Urinary bladder (tissue), 4 donors: ENCODE measurements at places on chromosomes 2 and 18.

GRCh38 chr2:99850084-99850710, 292.2 kb downstream of the AFF3 start:
- no peak for DNase-seq

- DNase-seq, result no peak
Measured at GRCh38 chr2:144524118-144525009, 4.4 kb upstream of the ZEB2 start.

GRCh38 chr18:23857756-23858155, 156.8 kb upstream of the TTC39C start:
- no peak for DNase-seq

- DNase-seq, result no peak
Measured at GRCh38 chr2:2940702-2941101, 436.9 kb downstream of the EIPR1 start.

DNA sequence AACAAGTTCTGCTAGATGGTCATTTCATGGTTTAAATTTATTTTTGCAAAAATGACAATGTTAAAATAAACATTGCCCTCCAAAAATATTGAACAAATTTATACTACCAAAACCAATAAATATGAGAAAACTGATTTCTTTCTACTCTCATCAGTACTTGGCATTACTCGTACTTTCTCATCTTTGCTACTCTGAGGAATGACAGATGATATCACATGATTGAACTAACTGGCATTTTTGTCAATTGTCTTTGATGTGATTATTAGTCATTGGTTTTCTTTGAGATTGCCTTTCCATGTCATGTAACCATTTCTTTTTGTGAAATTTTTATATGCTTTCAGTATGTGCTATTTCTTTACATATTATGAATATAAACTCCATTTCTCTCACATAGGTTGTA, 167.0 kb upstream of the ITGA4 start:
- no peak for DNase-seq

DNA sequence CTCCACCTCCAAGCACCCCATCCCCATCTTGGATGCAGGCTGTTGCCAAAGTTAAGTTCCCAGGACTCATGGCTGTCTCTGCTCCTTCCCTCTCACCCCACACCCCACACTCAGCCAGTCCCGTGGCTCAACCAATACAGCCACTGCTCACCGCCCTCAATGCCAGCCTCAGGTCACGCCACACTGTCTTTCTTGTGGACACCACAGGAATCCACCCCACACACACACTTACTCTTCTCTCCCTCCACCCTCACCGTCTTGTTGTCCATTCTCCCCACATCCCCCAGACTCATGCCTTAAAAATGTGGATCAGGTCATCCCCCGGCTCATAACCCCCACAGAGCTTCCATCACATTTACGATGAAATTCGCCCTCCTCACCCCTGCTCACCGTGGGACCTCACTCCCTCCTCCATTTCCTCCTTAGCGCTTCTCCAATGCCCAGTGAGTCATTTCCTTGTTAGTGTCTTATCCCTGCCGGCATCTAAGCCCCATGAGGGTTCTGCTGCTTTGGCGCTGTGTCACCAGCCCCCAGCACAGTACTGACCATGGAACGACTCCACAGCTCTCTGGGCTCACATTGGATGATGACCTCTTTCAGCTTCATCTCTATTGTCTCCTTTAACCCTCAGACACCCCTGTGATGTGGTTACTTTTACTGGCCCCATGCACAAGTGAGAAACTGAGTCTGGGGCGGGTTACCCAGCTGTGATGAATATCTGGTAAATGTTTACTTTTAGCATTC, 13.8 kb downstream of the MLPH start:
- no peak for DNase-seq

DNA sequence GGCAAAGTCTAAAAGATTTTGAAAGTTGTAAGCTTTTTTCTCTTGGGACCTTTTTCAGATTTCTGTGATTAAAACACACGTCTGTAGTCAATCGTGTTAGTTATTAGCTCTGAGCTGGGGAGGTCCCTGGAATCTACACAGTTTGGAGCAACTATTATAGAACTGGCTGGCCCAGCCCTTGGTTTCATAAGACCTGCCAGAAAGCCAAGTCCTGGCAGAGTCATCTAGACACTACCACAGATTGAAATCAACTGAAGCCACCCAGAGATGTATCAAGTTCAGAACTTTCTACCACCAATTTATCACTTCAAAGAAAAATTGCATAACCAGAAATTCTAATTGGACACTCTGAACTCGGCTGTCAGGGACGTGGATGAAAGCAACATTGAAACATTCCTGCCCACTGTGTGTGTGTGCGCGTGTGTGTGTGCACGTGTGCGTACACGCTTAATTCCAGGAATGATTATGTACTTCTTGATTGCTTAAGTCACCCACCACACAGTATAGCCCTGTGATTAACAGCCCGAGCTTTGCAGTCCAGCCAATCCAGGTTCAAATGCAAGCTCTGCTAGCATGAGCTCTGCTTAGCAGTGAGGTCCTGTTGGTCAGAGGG, 126.3 kb downstream of the TPGS2 start:
- no peak for DNase-seq

DNA sequence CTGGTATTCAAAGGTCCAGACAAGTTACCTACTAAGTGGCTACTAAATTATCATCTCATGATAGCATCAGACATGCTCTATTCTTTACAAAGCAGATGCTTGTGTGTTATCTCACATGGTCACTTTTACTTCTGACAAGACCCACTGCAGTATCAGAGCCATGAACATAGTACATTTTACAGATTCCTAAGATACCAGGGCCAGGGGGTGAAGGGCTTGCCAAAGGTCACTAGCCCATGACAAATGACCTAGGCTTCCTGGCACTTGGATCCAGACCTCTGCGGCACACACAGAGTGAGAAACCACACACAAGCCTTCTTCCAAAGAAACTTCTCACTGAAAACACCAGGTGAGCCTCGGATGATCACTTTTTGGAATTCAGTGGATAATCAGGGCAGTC, 446.8 kb downstream of the EIPR1 start:
- DNase-seq, result no peak

DNA sequence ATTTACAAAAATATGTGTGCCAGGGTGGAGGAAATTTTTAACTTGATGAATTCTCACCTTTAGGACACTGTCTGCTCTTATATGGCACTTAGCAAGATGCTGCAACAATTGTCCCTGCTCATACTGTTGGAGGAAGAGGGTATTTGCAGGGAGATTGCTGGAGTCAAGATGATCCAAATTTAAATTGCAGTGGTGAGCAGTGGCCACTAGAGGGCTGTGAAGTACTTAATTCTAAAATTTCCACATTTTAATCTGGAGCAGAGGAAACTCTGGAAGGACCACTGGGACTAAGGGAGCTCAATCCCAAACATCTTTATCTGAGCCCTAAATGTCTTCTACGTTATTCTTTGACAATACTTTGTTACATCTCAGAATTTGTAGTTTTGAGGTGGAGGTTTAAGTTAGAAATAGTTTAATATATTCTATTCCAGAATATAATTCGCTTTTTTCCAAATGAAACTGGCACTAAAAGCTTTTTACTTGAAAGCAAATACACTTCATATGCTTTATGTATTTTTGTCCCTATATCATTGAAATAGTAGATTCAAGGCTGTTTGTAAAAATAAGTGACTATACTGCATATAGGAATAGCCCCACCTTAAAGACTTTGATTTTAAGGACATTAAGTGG, 33.0 kb upstream of the PTH2R start:
- peak; percentile 8 for DNase-seq

DNA sequence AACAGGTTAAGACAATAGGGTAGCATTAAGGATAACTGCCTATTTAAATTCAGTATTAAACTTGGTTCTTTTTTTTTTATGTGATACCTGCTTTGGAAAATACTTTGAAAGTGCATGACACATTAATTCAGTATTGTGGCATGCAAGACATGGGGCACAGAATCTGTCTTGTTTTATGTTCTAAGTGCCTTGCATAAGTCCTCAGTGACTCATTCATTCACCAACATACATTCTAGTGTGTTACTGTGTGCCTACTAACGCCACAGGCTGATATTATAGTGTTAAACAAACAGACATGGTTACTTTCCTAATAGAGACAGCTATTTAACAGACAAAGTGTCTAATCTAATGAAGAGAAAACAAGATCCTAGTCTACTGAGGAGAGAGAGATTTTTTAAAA, 91.7 kb downstream of the GCA start:
- DNase-seq, result no peak

GRCh38 chr2:168727904-168728470, 74.5 kb upstream of the NOSTRIN start:
- no peak for DNase-seq

- DNase-seq, result no peak
Measured at GRCh38 chr2:56167616-56168562, 15.9 kb upstream of the CCDC85A start.

DNA sequence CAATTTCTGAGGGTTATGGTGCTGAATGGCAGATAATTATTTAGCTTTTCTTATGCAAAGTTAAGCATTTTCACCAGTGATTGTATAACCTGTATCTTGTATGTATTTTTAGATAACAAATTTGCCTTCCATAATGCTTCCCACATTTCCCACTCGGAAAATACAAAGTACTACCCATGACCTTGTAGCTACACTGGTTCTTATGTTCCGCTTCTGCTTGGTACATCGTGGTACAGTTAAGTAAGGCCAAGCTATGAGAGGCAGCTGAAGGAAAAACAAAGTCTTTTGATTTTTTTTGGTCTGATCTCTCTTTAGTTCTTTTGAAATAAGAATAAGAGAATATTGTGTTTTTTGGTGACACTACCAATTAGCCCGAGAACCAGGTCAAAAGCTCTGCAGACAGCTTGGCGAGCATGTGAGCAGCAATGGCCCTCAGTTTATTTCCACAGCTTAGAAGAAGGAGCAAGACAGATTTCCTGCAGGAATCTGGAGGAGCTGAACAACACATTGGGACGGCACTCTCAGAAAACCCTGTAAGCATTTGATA, 26.8 kb downstream of the SH3YL1 start:
- DNase-seq, result no peak

DNA sequence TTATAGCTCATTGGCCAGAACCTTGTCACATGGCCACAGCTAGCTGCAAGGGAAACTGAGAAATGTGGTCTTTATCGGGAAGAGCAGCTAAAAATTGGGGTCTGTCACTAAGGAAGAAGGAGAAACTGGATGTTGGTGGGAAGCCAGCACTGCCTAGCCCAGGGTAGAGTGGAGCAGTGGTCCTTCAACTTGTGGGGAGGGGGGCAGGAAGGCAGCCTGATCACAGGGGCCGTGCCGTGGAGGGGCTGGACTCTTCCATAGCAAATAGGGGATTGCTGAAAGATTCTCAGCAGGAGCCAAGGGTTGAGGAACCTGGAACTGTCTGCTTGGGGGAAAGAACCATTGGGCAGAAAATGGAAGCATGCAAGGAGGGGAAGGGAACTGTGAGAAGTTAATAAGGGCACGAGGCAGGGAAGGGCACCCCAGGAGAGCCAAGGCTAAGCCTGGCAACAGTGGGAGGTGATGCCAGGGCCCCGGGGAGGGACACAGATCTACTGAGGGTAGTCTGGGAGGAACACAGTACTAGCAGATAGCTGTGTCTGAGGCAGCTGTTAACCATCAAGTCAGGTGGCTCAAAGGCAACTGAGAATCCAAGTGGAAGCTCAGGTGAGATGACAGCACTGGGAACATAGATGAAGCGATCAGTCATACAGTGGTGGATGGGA, 5.9 kb upstream of the NEURL3 start:
- no peak for DNase-seq

DNA sequence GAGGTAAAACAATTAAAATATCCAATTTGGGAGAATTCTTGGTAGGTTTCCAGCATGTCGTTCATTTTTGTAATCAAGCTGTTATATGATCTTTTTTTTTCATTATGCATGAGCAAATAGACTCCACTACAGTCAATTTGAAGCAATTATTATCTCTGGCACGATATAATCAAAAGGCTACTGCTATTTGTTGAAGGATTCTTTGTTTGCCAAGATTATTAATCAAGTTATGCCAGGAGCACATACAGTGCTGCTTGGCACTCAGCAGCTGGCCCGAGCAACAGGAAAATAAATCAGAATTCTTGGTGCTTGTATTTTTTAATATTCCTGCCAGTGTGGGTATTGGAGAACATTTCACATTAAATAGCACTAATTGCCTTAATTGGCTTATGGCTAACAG, 279.5 kb downstream of the RND3 start:
- no peak for DNase-seq

DNA sequence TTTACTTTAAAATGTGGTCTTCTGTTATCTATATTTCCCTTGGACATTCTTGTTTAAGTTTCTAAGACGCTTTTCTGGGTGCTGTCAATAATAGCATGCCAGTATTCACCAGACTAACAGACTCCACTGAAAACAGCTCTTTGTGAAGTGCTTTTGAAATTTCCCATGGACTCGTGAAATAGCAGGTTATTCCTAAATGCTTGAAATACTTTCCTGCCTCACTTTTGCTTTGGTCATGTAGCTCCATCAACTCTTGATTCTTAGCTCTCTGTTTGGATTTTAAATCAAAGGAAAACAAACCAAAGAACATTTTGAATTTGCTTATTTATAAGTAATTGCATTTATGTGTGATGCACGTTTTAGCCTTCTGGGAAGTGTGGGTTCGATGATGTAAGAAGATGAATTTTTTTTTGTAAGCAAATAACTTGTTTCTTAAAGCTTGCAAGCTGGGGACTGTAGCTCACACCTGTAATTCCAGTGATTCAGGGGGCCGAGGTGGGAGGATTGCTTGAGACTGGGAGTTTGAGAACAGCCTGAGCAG, 147.8 kb downstream of the WDSUB1 start:
- DNase-seq, result no peak

- no peak for DNase-seq
Measured at GRCh38 chr2:69923116-69923515, 8.2 kb downstream of the MXD1 start.

GRCh38 chr2:101330253-101330933, 21.9 kb upstream of the RNF149 start:
- no peak for DNase-seq

- no peak for DNase-seq
Measured at GRCh38 chr2:45789317-45789716, 137.8 kb downstream of the PRKCE start.

GRCh38 chr2:65636813-65637483, 204.5 kb upstream of the SPRED2 start:
- DNase-seq, result no peak

DNA sequence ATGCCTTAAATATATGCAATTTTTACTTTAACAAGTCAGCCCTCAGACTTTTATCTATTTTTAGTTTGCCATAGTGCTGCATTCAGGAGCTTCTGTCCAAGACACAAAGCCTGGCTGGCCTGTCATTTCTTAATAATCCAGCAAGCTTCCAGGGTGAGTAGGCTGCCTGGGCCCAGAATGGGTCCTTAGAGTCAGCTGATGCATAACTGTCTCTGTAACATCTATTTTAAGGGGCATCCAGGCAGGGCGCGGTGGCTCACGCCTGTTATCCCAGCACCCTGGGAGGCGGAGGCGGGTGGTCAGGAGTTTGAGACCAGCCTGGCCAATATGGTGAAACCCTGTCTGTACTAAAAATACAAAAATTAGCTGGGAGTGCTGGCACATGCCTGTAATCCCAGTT, 11.8 kb upstream of the GNLY start:
- no peak for DNase-seq

- DNase-seq, result no peak
Measured at GRCh38 chr2:133506996-133507395, 61.3 kb downstream of the NCKAP5 start.

- DNase-seq, result no peak
Measured at GRCh38 chr2:71546777-71547281, 93.5 kb downstream of the DYSF start.
